ENCODE measurements at places on chromosomes 5 and 9.

- DNase-seq = no peak
Measured at GRCh38 chr5:67066815-67067214, 129.8 kb downstream of the CD180 start.

GRCh38 chr5:61600945-61601511, 269.0 kb downstream of the ZSWIM6 start:
- no peak for DNase-seq

DNA sequence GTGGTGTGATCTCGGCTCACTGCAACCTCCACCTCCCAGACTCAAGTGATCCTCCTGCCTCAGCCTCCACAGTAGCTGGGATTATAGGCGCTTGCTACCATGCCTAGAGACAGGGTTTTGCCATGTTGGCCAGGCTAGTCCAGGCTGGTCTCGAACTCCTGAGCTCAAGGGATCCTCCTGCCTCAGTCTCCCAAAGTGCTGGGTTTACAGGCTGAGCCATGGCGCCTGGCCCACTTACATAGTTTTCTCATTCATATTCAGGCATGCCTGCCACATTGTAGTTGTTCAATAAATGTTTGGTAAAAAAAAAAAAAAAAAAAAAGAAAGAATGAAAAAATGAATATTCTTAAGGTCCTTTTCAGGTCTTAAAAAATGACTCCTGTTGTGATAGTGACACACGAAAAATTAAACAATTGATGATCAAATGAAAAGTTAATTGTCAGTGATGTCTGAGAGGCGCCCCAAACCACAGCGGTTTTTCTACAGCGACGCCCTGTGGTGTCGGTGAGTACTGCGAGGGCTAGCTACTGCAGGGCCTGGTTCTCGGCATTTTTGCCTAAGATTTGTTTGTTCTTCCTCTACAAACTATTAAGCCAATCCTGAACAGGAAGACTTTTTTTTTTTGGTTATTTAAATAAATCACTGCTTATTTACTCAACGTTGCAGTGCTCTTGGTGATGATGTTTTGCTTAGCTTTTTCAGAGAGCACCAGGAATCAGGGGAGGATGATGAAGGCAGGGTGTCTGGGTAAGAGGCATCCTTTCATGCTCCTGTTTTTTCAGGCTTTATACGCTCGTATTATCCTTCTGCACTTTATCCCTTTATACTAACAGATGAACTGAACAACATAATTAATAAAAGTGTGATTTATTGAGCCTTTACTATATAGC, 67.0 kb upstream of the DPYSL3 start:
- DNase-seq = peak; percentile 54

DNA sequence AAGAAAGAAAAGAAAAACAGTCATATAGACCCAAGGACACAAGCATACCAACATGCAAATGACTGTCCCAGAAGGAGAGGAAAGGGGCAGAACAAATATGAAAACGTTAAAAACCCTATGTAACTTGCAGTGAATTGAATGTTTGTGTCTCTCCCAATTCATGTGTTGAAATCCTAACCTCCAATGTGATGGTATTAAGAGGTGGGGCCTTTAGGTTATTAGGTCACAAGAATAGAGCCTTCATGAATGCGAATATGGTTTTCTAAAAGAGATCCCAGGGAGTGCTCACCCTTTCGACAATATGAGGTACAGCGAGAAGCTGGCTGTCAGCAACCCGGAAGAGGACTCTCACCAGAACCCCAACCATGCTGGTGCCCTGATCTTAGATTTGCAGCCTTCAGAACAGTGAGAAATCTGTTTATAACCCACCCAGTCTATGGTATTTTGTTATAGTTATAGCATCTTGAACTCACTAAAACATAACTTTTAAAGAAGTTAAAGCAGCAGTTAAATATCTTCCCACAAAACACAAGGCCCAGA, 14.0 kb downstream of the HNRNPAB start:
- no peak for DNase-seq

- DNase-seq = no peak
Measured at GRCh38 chr9:6833518-6834192, 75.9 kb downstream of the KDM4C start.

DNA sequence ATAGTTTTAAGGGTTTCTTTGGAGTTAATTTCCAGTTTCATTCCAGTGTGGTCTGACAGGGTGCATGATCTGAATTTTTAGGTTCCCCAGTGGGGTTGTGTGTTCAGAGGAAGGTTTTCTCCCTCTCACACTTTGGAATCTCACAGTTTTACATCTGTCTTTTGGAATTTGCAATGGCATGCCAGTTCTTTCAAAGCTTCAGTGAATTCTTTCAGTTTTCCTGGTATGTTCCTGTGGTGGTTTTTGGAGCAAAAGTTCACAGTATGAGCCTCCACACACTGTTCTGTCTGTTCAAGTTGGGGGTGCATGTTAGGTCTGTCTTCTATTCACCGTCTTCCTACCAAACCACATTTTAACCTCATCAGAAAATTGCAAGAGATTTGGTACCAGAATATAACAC, 624.2 kb downstream of the KCTD16 start:
- no peak for DNase-seq

- no peak for DNase-seq
Measured at GRCh38 chr5:14374100-14374499, 207.5 kb upstream of the OTULINL start.

GRCh38 chr9:7119612-7120011, 361.8 kb downstream of the KDM4C start:
- DNase-seq = no peak

DNA sequence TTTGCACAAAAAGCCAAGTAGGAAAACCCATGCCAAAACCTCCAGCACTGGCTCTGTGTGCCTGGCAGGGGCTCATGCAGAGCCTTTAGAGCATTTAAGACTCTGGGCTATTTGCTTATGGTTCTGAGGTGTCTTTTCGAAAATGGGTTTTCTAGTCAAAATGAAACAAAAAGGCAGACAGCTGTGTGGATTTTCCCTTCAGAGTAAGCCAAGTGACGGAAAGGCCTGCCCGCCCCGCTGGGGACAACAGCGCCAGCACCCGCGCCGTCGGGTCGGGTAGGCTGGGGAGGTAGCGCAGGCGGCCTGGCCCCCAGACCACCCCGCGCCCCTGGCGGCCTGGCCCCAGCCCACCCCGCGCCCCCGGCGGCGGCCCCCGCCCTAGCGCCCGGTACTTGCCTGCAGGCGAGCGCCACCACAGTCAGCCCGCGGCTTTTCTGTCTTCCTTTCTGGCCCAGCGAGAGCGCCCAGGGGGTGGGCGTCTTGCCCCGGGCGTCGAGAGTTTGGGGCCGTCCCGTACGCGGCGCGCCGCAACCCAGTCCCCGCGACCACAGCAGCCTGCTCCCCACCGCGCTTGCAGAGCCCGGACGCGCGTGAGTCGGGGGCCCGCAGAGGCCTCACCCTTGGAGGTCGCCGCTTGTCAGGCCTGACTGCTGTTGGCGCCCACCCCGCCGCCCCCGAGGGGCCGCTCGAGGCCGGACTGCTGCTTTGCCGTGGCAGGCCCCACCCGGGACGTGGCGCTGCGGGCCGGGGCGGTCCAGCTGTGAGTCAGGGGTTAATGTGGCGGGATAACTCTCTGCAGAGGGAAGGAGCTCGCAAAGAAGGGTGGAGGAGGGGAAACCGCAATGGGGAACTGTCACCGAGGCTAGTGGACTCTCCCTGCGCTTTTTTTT, at the start of gene TICAM2:
Gene TICAM2, minus strand, starts transcription at position 779 of the 890 bp plus-strand sequence. CDS start 21,223 bp downstream, outside the sequence.
- DNase-seq = no peak

GRCh38 chr5:94746731-94747124, 128.3 kb downstream of the SLF1 start:
- DNase-seq = no peak

- peak; percentile 69 for DNase-seq
Measured at GRCh38 chr9:33817327-33818166, 587 bp downstream of the UBE2R2 start.

- DNase-seq = no peak
Measured at GRCh38 chr9:1514250-1514649, 464.1 kb downstream of the DMRT2 start.

GRCh38 chr9:91154686-91155085, 207.0 kb downstream of the AUH start:
- no peak for DNase-seq

DNA sequence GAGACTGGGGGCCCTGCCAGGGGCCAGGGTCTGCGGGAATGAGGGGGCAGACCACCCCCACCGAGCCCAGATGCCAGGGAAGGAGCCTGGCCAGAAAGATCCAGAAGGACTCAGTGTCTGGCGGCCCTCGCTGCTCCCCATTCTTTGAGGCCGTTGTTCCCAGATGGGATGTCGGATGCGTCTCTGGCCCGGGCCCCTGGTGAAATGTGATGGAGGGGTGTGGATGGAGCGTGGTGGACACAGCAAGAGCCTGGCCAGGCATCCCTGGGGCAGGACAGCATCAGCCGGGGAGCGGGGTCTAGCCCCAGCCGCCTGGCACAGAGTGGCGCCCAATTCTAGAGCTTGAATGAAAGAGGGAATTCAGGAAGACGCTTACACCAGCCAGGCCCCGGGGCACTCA, 46.2 kb upstream of the NKD2 start:
- DNase-seq = no peak

DNA sequence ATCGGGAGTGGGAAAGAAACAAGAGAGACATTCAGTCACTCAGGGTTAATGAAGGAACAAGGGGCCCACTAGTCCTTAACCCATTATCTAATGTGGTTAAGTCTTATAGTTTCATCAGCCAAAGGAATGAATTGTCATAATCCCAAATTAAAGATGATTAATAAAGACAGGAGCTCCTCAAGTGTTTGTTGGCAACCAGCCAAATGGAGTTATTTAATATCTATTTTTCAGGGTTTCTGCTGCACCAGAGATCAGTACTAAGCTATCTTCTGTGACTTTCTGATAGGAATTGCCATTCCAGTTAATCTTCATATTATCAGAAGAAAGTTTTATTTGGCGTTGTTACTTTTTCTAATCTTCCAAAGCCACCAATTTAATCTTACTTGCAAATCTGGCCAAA, 34.0 kb upstream of the FCHO2 start:
- no peak for DNase-seq
